ENCODE measurements at places on chromosomes 1 and 21.
A peak's percentile ranks its signal among the peaks of the same experiment; 100 is the strongest.

DNA sequence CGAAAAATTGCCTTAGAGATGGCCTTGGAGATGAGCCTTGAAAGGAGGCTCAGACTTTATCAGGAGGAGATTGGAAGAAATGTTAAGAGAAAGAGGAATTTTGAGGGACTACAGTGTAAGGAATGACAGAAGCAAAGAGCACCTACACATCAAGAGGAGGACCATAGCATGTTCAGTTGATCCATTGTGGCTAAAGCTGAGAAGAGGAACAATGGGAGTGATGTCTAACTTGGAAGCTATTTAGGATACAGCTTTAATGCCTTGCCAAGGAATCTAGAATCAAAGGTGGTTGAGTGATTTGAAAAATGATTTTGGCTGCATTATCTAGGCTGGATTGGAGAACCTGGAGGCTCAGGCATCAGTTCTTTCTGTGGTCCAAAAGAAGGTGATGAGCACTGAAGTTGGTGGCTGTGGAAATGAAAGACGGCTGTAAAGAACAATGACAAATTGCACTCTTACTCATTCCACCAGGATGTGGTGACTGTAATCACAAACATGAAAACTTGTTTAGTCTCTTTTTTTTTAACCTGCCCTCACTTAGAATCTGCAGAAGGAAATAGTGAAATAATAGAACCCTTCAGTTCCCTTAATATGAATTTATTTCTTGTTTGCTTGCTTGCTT, 11.3 kb downstream of the FAM20B start:
- peak; percentile 22 for DNase-seq

DNA sequence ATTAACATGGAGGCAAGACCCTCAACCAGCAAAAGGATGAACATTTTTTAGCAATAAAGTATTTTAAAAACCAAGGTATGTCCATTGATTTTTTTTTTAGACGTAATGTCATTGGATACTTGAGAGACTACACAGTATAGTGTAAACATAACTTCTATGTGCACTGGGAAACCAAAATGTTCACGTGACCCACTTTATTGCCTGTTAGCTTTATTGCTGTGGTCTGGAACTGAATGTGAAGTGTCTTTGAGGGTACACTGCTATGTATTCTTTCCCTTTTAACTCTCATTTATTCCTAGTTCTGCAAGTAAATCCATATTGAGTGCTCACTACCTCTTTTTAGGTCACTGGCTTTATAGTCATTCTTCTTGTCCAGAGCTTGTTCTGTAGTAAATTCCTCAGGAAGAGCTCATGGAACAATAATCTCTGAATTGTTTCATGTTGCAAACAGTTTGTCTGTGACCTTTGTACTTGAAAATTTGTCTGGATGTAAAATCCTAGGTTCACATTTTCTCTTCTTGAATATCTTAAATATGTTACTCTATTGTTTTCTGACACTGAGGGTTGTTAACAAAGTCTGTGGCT, 20.6 kb downstream of the ABCD3 start:
- DNase-seq = no peak

DNA sequence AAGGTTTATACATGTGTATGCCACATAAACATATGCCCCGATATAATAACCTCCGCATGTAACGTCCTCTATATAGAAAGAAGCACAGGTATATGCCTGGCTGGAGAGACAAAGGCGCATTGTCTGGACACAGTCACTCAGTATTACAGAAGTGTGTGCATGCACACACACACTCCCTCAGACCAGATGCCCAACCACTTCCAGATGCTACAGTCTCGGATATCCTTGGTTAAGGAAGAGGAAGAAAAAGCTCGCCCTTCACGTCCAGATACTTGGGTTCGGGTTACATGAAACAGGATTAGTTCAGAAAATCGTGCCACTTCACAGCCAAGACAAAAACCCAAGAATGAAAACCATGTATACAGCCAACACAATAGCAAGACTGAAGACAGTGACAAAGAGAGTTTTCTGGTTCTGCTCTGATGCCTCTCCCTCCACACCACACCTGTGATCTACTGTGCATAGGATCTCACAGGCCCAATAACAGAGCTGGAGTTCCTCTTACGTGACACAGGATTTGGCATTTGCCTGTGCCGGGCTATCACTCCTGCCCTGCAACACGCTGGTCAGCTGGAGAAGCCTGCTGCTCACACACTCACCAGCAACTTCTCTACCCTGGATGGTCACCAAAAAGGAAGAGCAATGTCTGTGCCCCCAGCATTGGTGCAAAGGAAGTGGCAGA, 75.0 kb downstream of the SSBP3 start:
- DNase-seq = no peak

- no peak for DNase-seq
Measured at GRCh38 chr1:202016811-202017748, 6.7 kb downstream of the ELF3 start.

- no peak for DNase-seq
Measured at GRCh38 chr1:61301824-61302657, 219.7 kb downstream of the NFIA start.

- no peak for DNase-seq
Measured at GRCh38 chr1:55386456-55386855, 171.3 kb upstream of the USP24 start.

GRCh38 chr1:12690156-12690555, 25.8 kb upstream of the AADACL3 start:
- DNase-seq = no peak

GRCh38 chr1:54975356-54976108, 4.9 kb upstream of the TMEM61 start:
- DNase-seq = no peak

- DNase-seq = no peak
Measured at GRCh38 chr1:224432146-224432545, 2.5 kb downstream of the WDR26 start.

DNA sequence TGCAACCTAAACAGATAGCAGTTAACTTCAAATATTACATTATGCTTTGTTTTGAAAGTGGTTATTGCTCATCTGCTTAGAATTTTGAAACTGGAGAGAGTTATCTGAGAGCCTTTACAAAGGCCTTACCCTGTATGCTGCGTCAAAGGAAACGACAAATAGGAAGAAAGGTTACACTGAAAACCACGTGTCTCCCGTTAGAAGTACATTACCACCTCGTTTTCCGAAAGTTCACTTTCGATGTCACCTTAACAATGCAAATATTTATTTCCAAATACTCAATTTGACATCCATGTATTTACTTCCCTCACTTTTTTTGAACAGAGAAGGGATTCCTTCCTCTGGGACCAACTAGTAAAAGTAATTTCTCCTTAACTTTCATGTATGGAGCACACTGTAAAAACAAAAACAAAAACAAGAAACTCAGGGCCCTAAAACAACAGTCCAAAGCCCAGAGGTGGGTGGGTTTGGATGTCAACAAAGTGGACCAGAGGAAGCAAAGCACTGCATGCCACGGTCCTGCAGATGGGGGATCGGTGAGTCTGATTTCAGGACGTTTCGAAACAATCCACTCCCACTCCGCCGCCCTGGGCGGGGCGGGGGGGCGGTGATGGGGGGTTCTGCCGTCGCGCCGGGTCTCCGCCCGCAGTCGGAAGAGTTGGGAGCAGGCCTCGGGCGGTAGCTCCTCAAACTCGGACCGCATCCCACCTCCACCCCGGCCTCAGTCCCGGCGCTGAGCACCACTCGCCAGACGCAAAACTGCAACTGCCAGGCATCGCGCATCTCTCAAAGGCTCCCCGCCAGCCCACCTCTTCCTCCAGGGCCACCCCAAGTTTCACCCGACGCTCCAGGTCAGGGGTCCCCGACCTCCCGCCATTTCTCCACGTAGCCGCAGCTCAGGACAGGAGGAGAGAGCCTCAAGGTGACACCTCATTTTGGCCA, 841 bp downstream of the ADSS2 start:
- peak; percentile 53 for DNase-seq

GRCh38 chr1:230913496-230913895, 45.2 kb upstream of the C1orf198 start:
- DNase-seq = no peak

DNA sequence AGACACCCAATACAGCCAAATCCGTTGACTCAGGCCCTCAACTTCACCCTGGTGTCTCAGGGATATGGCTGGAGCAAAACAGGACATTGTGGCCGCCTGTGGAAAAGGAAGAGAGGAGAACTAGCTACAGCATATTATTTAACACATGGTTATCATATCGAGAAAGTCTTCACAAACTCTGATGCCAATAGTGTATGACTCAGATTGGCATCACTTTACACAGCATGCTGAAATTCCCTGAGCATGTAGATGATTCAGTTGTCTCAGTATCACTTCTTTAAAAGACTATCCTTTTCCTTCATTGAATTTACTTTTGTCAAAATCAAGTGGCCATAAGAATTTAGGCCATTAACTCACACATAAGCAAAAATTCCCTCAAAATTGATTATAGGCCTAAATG, 20.1 kb downstream of the HSD3B2 start:
- no peak for DNase-seq

DNA sequence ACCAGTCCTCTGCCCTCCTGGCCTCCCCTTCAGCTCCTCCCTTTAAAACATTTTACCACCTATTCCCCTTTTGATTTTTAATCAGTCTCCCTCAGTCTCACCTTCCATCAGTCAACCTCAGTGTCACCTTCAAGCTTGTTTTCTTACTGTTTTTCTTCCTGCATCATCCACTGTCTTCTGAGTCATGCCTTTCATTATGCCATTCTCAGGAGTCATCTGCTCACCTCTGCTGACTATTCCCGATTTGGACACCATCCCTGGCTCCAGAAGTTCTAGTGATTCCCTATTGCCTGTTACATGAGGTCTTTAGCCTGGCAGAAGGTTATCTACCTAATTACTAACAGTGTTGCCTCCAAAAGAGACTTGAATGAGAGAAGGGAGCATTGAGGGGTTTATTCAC, 23.9 kb downstream of the NFASC start:
- DNase-seq = no peak

DNA sequence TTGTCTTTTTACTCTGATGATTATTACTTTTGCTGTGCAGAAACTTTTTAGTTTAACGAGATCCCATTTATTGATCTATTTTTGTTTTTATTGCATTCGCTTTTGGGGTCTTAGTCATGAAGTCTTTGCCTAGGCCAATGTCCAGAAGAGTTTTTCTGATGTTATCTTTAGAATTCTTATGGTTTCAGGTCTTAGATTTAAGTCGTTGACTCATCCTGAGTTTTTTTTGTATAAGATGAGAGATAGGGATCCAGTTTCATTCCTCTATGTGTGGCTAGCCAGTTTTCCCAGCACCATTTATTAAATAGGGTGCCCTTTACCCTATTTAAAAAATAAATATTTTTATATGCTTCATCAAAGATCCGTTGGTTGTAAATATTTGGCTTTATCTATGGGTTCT, 13.2 kb downstream of the MAN1C1 start:
- no peak for DNase-seq

- no peak for DNase-seq
Measured at GRCh38 chr1:7454052-7454815, 316.9 kb upstream of the VAMP3 start.

DNA sequence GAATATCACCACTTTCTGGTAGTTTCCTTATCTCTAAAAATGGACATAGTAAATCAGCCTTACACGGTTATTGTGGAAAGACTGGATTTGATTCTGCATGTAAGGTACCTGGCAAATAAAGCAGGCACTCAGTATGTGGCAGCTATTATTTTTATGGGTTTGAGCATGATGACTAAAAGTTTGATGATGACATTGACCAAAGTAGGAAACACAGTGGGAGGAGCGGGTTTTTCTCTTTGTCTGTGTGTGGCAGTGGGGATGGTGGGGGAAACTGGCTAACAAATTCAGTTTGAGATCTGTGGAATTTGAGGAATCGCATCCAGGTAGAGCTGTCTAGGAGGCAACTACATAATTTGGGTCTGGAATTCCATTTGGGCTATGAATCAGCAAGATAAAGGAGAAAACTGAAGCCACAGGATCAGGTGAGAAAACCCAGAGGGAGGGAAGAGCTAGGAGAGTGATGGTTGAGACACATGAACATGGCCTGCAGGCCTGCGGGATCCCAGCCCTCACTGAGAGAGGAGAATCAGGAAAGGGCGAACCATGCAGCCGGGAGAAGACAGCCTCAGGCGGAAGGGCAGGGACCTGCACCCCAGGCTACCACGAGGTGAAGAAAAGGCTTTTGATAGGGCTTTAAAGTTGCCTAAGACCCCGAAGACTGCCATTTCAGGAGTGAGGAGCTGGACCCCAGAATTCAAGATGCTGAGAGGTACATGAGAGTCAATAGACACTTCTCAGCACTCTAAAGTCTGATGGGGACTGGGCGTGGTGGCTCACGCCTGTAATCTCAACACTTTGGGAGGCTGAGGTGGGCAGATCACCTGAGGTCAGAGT, 52.2 kb downstream of the MEF2D start:
- no peak for DNase-seq

GRCh38 chr1:229298420-229298819, 27.5 kb downstream of the RAB4A start:
- DNase-seq = no peak

DNA sequence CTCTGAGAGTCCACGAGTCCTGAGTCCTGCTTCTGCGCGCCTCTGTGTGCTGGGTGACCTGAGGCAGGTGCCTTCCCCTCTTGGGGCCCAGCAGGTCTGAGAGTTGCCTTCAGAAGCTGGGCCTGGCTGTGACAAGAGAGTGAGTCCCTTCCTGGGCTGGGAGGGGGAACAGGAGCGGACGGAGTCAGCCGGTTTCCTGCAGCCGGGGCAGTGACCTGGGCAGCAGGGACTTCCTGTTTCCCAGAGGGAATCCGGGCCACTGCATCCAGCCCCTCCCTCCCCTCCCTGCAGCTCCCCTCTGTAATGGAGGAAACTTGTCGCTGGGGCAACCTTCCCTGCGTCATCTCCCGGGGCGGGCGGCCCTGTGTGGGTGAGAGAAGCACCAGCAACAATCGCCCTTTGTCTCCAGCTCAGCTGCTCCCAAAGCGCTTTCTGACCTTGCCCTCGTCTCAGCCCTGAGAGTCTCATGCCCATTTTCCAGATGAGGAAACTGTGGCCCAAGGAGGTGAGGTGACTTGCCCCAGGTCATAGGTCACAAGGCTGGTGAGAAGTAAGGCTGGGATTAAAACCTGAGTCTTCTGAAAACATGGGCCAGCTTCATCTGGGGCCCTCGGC, 61.1 kb downstream of the SDC3 start:
- DNase-seq = no peak

DNA sequence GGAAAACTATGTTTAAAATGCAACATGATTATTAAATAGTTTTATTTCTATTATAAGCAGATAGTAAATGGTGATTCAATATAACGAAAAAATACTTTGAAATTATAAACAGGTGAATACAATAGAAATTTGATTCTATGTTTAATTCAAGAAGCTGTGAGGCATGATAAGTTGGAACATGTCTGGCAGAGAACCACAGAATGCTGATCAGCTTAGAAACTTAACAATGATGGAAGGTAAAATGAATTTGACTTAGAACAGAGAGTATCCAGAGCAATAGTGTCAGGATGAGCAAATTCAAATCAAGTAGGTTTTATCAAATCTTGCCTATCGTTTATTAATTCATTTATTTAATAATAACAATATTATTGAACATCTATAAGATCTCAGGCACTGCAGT, 83.4 kb upstream of the ADGRL4 start:
- no peak for DNase-seq

Measured in stimulated activated naive CD4-positive, alpha-beta T cell (primary cell).